Femur (tissue), 1 donor: ENCODE measurements at places on chromosomes 11 and 22.
A peak's percentile ranks its signal among the peaks of the same experiment; 100 is the strongest.

DNA sequence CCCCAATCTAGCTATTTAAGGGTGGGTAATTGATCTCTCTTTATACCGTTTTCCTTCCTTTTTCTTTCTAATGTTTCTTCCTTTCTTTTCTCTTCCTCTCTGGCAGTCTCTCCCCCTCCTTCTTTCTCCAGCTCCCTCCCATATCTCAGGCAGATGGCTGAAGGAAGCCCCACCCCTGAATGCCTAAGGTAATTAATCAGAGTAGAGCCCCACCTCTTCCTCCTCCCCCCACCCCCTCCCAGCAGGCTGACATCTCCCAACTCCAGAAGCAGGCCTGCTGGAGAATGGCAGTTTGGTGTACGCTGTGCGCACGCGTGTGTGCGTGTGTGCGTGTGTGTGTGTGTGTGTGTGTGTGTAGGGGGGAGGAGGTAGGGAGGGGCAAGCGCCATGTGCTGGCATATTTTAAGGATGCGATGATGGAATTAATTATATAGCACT lies 122.6 kb downstream of the APOL5 start:
- peak; percentile 96 for DNase-seq

- DNase-seq: peak; percentile 91
Observed at GRCh38 chr11:117817368-117818040, 7.0 kb downstream of the FXYD2 start.

DNA sequence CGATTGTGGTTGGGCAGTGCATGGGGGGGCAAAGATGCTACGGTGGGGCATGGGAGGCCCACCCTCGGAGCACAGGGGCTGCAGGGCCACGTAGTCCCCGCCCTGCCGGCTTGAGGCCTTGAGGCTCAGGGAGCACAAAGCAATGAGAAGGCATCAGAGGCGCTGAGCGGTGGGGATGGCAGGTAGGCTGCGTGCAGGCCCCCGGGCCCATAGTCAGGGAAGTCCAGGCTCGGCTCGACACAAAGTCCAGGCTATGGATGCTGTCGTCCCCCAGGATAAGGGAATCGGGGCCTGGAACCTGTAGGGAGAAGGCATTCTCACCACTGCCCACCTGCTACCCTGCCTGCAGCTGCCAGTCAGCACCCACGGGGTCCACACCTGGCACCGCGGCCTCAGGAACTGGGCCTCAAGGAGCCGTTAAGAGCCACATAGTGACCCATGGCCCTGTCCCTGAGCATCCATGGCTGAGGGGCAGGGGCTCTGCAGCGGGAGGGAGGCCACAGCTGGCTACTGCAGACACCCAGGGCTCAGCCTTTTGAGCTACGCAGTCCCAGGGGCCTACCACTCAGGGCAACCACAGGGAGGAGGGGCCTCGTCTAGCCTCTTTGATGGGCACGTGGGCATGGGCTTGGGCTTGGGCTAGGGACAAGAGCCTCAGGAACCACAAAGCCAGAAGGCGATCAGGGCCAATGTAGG lies 179.7 kb downstream of the IGLL1 start:
- no peak for DNase-seq

- DNase-seq: peak; percentile 47
Observed at GRCh38 chr11:125167954-125168835, 3.6 kb downstream of the PKNOX2 start.

- DNase-seq: no peak
Observed at GRCh38 chr11:116422556-116422955, 350.2 kb downstream of the BUD13 start.

GRCh38 chr11:131822506-131822905 lies 452.1 kb downstream of the NTM start:
- no peak for DNase-seq
